Urothelium cell line (cell line): ENCODE measurements at places on chromosomes 16 and 17.

- DNase-seq = peak; percentile 64
Observed at GRCh38 chr16:12613131-12613991, 190.3 kb downstream of the CPPED1 start.

- no peak for DNase-seq
Observed at GRCh38 chr17:67489273-67489672, 112.2 kb downstream of the PITPNC1 start.

GRCh38 chr17:50174444-50174843 is 8.6 kb downstream of the SGCA start:
- no peak for DNase-seq

- DNase-seq = no peak
Observed at GRCh38 chr17:67316781-67317180, 49.6 kb downstream of the PSMD12 start.

DNA sequence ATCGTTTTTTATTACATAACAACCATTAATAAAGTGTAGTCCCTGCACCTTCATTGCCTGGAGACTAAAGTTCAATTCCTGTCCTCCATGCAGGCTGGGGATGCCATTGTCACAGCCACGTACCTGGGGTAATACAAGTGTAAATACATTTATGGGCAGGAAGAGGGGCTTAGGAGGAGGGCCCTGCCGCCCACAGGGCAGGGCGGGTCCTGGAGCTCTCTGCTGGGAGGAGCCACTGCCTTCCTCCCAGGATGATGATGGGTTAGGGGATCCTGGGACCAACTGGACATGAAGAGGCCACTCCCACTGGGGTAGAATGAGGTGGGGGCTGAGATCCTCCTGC is 44.1 kb upstream of the SLC38A10 start:
- no peak for DNase-seq

GRCh38 chr17:32486701-32487472 is at the start of gene CDK5R1:
CDK5R1 (plus strand) TSS chr17:32486993; CDS start chr17:32487621, 628 bp downstream.
- peak; percentile 80 for DNase-seq

DNA sequence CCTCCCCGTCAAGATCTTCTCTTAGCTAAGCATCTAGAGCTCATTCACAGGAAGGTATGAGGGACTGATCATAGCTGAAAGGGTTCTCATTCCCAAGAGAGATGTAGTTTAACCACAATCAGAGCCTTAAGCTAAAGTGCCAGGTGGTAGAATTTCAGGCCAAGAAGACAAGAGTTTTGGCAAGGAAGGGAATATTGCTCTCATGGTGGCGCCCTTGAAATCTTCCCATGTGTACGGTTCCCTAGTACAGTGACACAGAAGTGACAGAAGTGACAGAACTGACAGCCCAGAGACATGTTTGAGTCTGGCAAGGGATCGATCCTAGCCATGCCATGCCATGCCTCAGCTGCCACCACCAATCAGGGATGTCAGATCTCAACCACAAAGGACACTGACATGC is 2.5 kb downstream of the GRIN2C start:
- no peak for DNase-seq

GRCh38 chr17:51371732-51372151 is 111.4 kb downstream of the UTP18 start:
- peak; percentile 87 for DNase-seq

- DNase-seq = no peak
Observed at GRCh38 chr16:30570636-30571444, 674 bp downstream of the ZNF688 start.

- no peak for DNase-seq
Observed at GRCh38 chr17:81433656-81434055, 38.4 kb downstream of the BAHCC1 start.

DNA sequence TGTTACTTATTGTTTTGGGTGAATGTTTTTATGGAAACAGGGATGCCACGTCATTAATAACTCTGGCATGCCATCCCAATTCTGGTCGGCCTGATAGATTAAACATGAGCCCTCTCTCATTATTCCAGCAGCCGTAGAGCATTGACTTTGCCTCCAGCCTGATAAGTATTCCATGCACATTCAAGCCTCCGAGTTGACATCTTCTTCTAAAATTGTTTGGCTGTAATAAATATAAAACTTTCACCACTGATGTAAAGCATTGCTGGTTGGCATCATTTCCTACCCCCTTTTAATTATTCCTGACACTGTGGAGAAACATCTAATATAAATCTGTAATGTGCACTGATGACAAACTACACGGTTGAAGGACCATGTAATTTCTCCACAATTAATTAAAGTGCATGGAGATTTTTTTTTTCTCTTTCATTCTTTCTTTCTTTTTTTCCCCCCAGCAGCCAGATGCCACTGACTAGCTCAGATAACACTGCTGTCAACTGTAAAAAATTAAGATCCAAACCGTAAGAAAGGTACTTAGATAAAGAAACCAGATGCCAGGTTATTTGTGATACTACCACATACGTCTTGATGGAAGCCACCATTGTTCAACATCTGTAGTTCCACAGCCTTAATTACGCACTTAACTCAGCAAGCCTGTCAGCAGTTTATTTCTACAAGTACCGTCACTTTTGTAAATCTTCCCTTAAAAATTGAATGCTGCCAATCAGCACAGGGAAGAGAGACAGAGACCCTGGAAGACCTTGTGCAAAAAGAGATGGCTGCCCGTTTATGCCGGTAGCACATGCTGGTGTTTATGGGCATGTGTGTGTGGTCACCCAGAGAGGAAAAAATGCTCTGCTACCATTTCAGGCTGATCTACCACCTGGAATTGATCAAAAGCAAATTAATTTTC is 237.7 kb downstream of the IRX3 start:
- DNase-seq = no peak

GRCh38 chr16:58889516-58889915 is 155.4 kb upstream of the GOT2 start:
- no peak for DNase-seq

GRCh38 chr17:65841089-65841488 is 279.6 kb upstream of the AXIN2 start:
- DNase-seq = no peak

DNA sequence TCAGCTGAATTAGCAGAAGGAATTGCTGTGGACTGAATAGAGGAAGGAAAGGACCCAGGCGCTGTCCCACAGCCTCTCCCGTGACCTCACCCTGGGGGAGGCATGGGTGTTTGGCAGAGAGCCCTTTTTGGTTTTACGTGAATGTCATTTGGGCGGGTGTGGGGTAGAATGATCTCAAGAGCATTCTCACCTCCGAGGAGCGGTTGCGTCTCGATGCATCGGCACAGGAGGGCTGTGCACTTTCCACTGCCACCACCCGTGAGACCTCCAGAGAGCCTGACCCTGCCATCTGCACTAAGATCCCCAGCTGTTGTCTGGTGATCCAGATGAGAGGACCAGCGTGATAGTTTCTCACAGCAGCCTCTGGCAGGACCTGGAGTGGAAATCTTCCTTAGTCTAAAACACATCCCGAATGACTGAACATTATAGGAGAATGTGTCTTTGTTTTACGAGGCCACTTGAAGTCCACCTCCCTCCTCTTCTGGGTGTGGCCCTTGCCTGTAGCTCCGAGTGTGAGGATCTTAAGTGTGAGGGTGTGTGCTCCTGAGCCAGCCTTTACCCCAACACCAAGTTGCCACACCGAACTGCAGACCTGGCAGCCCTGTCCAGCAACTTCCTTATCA is 29.3 kb downstream of the FOXK2 start:
- no peak for DNase-seq

DNA sequence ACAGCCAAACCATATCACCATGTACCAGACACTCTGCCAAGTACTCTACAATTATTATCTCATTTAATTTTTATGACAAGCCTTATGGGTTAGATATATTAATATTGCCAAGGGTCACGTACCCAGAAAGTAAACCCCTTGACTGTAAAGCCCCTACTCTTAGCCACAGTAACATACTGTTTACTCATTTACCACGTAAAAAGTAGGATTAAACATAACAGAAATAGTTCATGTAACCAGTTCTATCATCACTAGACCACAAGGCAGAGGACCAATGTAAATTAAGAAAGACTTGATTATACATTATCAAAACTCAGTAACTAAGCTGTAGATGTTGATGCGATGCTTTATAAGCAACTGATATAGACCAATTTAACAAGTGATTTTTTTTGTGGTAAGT is 101.5 kb upstream of the CNTNAP4 start:
- DNase-seq = no peak

DNA sequence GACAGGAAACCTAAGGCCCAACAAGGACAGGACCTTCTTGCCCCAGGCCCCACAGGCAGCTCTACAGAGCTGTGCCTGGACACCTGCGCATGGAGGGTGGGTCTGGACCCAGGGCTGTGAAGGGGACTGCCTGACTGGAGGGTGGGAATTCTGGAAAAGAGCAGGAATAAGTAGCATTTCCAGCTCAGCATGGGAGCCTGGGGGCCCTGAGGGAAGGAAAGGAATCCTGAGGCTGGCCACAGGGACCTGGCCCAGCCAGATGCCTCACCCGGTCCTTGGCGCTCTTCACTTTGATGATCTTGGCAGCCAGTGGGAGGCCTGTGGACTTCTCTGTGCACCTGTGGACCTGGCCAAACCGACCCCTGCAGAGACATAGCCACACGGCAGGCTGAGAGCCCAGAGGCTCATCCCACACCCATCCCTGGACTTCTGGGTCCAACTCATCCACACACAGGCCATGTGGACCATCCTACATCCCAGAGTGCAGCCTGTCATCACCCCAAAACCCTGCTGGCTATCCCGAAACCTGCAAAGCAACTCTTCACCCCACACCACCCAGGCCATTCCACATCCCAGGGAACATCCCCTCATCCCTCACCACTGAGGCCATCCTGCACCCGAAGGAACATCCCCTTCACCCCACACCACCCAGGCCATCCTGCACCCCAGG is 18.7 kb downstream of the MYLK3 start:
- DNase-seq = no peak

DNA sequence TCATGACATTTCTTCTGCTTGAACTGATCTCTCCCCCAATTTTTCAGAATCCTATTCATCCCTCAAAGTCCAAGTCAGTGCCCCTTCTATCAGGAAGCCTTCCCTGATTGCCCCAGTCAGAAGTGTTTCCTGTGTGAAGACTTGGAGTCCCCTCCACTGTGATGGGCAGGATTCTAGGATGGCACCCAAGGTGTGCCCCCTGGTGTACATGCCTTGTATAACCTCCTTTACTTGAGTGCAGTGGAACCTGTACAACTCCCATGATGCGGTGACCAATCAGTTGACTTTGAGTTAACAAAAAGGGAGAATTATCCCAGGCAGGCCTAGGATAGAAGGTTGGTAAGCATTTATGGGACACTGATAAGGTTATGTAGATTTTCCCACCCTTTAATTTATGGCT is 23.4 kb downstream of the MYH13 start:
- DNase-seq = peak; percentile 14

DNA sequence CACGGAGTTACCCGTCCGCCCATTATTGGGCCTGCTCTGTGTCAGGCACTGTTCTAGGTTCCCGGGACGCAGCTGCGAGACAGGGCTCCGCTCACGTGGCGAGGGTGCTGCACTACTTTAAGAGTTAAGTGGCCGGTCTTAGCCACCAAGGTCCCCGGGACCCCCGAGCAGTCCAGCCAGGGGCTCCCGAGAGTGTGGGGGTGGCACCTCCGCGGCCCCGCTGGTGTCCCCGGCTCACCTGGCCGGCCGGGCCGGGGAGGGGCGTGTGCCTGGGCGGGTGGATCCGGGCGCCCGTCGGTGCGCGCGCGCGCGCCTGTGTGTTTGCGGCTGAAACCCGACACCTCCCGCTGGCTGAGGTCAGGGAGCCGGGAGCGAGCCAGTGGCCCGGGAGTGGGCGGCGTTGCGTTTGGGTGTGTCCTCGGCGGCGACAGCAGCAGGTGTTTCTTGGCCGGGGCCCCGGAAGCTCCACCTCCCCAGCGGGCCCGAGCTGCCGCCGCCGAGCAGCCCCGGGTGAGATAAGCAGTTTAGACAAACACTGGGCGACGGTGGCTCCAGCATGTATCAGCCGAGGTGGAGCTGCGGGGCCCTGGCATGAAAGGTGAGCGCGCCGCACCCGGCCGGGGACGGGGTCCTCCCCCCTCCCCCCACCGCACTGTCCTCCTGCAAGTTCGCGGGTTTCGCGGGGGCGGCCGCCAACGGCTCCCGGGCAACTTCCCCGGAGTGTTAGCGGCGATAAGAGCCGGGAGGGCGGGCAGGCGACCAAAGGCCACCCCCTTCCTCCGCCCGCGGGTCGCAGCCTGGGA is at the start of gene GSE1:
Gene GSE1, plus strand, starts transcription at position 522 of the 803 bp plus-strand sequence. Its CDS starts 70 bp downstream, at position 592.
- DNase-seq = peak; percentile 96

DNA sequence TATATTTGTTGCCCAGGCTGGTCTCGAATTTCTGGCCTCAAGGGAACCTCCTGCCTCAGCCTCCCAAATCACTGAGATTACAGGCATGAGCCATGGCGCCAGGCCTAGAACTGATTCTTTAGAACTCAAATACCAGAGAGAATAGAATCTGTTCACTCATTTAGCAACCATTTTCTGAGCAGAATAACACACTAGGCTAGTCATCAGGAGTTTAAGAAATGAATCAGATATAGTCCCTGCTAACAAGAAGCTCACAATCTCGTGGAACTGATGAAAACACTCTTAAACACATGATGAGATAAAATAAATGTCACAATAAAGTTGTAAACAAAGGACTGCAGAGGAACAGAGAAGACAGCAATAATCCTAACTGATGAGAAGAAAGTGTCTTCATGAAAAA is 55.8 kb upstream of the ADCY9 start:
- no peak for DNase-seq
